ENCODE measurements at places on chromosomes 6 and 20.

- no peak for DNase-seq
Observed at GRCh38 chr6:52736145-52736544, 27.1 kb downstream of the GSTA2 start.

DNA sequence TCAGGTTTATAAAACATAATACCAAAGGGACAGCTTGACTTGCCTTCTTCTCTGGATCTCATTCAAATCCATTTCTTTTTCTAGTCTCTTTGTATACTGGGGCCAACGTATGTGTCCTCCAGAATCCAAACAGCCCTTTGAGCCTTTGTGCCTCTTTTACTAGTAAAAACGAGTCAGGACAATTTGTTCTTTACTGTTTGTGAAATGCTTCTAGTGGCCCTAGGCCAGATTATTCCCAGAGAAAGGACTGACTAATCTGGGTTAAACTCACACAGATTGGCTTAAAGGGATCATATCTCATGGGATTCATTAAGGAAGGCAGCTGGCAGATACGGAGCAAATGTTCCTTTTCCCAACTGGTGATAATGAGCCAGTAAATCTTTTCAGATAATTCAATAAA, 32.1 kb upstream of the MANEA start:
- DNase-seq, result no peak

DNA sequence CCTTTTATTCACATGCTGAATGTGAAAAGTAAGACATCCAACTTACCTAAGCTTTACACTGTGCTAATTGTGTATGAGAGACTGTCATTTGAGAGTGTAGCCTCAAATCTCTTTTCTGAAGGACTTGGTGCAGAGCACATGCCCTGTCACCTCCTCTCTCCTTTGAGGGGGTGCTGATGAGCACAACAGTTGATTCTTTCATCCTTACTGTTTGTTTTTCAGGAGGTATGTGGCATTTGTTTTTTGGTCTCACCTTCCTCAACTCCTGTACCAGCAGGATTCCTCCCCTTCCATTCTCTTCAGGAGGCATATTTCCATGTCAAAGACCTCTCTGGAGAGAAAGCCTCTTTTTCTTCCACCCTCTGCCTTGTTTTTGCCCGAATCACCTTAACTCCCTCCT, 252.6 kb upstream of the CITED2 start:
- no peak for DNase-seq

DNA sequence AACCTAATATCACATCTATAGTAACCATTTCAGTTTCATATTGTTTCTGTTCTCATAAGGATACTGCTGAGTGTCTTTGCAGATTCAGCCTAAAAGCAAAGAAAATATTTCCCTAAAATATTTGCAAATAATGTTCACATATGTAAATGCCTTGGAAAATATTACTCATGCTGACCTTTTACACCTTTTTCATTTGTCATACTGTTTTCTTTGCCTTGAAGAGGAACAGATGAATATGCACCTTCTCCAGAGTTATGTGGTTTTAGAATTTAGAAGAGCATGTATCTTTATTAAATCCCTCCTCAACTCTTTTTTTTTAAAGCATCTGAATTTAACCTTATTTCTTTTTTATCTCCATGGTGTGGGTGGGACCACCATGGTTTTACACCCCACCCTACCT, 32.5 kb downstream of the NDUFAF5 start:
- DNase-seq, result no peak

- DNase-seq, result no peak
Observed at GRCh38 chr6:126631363-126631762, 291.4 kb downstream of the CENPW start.

DNA sequence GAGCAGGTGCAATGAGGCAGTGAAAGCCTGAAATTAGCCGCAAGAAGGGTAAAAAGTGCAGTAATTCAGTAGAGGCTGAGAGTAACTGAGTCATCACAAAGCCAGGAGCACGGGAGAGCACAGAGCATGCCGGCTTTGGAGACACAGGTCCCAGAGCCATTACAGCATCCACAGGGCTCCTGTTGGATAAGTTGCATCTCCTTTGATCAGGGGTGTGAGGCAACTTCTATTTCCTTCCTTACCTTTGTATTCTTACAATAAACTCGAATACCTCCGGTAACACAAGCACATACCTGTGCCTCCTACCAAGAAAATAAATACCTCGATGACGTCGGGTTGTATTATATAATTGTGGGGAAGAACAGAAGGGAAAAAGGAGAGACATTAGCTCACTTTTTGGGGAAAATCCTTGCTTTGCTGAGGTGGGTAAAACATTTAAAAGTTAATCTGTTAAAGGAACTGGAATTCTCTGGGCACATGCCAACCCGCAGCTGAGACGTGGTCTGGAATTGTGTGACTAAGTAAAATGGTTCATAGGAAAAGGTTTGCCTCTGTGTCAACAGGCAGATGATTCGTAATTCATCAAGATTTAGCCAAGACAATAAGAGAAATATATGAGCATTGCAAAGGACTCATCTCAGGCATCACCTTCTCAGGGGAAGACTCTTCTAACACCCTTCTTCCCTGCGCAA, 360.7 kb upstream of the ZFP64 start:
- no peak for DNase-seq

GRCh38 chr6:39080246-39080875, 31.8 kb downstream of the GLP1R start:
- DNase-seq, result no peak

DNA sequence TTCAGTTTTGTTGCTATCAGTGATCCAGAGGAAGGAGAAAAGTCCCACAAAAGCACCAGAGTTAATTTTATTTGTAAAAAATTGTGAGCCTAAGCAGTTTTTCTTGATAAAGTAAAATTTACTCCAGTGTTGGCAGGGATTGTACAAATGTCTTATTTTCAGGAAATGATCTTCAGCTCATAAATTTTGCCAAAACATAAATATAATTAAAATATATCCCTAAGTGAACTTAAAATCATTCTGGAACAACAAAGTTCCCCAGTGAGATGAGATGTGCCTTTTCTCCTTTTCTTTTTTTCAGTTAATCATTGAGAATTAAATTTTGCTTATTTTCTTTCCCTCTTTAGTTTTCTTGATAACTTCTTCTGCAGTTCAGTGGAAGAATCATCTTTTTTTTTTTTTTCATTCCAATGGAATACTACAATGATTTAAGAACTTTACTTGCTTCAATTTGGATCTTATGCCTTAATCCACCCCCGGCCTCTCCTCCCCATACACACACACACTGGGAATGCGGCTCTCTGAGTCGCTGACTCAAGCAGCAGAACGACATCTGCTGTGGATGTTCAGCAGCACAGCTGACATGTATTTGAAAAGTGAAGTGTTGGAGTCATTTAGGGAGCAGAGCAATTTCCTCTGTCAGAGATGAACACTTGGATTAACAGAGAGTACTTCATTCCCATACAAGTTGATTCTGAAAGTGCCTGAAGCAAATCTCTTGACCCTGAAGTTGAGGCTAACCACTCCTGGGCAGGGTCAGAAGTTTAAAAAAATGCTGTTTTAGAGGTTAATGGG, 27.7 kb upstream of the LAMA4 start:
- no peak for DNase-seq

DNA sequence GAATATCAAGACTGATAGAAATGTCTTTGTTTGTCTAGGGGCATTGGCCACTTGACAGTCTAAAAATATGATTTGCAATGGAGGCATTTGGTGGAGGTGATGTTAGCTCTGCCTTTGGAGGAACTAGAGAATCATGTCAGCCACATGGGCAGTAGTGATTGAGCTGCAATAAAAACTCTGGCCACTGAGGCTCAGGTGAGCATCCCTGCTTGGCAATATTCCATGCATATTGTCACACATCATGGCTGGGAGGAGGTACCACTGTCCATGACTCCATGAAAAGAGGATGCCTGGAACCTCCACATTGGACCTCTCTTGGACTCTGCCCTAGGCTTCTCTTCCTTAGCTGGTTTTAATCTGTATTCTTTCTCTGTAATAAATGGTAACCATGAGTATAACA, 10.6 kb upstream of the CD83 start:
- no peak for DNase-seq

DNA sequence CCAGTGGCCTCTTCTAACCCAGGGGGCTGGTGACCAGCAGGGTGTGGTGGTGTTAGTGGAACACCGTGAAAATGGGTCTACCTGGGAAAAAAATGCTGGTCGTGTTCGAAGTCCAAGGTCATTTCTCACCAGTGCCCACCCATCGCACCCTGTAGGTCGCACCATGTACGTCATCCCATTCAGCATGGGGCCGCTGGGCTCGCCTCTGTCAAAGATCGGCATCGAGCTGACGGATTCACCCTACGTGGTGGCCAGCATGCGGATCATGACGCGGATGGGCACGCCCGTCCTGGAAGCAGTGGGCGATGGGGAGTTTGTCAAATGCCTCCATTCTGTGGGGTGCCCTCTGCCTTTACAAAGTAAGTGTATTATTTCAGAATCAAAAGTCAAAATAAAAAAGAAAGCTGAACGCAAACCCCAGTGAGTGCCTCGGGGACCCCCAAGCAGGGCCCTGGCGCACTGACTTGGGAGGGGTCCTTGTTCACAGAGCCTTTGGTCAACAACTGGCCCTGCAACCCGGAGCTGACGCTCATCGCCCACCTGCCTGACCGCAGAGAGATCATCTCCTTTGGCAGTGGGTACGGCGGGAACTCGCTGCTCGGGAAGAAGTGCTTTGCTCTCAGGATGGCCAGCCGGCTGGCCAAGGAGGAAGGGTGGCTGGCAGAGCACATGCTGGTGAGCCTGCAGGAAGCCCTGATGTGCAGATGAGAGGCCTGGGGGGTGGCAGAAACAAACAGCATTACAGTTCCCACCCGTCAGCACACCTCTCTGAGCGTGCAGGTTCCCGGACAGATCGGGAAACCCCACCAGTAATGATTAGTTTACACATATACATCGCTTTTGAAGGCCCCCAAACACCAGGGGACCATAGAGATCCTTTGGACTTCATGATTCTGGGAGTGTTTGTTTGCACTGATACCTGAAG, 1.9 kb downstream of the PCK1 start:
- no peak for DNase-seq

GRCh38 chr20:58461899-58462298, 53.3 kb downstream of the APCDD1L start:
- no peak for DNase-seq

GRCh38 chr6:44117397-44118128, 9.7 kb downstream of the MRPL14 start:
- DNase-seq, result no peak

DNA sequence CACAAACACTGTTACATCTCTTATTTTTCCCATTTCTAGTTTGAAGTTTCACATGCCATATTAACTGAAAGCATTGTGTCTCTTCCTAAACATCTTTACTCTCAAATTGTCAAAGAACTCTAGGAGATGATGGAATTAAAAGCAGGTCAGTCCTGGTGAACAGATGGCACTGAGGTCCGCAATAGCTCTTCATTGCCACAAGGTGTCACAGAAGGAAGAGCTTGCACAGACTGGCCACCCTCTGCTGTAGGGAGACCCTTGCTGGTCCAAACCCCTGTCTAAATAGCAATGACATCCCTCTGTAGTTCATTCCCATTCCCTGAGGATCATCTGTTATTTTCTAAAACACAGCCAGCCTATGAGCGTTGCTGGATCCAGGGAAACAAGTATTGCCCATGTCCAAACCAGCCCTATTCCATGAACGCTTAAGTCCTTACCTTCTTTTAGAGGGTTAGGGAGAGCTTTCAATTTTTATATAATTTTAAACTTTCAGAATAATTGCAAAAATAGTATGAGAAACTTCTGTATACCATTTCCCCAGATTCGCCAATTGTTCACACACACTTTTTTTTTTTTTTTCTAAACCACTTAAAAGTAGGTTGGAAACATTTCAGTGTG, 10.1 kb upstream of the HDAC2 start:
- no peak for DNase-seq

GRCh38 chr6:105997482-105997881, 88.7 kb upstream of the PRDM1 start:
- DNase-seq, result no peak

DNA sequence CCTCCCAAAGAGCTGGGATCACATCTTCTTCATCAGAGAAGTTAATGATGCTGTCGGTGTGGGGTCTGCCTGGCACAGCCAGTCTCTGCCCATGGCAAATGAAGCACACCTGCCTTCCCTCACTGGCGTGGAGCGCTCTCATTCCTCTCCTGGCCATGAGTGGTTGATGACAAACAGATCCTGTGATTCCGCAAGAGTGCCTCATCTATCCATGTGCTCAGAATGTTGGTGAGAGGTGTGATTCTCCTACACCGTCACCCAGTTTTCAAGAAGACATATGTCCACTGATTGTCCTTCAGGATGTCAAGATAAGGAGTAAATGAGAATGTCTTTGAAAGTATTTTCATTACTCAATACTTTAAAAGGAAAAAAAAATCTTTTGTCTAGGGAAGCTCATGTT, 97.5 kb upstream of the GGTLC1 start:
- no peak for DNase-seq

DNA sequence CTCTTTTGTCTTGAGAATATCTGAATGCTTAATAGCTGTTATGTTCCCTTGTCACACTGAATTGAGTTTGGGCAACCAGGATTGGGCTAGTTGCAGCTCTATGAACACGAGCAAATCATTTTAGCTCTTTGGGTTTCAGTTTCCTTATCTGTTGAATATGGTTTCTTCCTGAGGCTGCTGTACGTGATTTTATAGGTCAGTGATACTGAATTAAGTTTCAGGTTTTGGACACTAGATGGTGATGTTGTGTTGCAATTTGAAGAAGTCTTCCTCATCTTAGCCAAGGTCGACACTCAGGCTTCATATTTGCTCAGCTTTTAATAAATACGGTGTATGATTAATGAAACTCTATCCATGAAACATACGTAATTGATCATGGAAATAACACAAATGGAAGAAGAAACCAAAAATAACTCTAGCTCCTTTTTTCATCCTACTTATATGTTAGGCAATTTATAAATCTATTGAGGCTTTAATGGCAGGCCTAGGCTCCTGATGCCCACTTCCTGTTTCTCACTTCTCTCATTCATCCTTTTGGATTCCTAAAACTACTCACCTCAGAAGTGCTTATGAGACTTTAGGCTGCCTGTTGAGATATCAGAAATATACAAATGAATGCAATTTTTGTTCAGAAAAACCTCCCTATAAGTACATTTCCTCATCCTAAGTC, 354.1 kb upstream of the MAP3K7 start:
- DNase-seq, result no peak

DNA sequence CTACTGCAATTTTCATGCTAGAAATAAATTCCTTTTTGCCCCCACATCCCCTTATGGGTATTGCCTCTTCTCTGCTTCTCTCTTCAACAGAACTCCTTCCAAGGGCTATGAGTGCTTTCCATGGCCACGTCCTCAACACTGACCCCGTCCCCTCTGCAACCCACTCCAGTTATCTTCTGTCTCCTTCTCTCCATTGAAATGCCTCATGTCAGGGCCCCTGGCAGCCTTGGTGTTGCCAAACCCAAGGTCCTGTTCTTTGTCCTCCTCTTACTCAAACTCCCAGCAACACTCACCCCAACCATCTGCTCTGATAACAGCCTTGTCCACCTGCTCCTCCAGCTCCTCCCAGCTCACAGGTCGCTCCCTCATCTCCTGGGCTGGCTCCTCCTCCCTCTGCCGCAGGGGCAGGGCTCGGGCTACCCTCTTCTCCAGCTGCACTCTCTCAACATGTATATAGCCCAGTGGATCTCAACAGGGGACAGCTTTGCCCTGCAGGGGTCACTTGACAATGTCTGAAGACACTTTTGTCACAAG, 196.1 kb upstream of the QKI start:
- DNase-seq, result no peak

GRCh38 chr20:50762435-50763220, 31.2 kb downstream of the PARD6B start:
- no peak for DNase-seq

- no peak for DNase-seq
Observed at GRCh38 chr6:15386110-15386755, 140.4 kb downstream of the JARID2 start.

All from cortex of kidney (tissue), 1 donor.